ENCODE measurements at places on chromosomes 5 and 9.

- DNase-seq: no peak
These were observed 12.1 kb downstream of the C9orf50 start for GRCh38 chr9:129608561-129609481.

DNA sequence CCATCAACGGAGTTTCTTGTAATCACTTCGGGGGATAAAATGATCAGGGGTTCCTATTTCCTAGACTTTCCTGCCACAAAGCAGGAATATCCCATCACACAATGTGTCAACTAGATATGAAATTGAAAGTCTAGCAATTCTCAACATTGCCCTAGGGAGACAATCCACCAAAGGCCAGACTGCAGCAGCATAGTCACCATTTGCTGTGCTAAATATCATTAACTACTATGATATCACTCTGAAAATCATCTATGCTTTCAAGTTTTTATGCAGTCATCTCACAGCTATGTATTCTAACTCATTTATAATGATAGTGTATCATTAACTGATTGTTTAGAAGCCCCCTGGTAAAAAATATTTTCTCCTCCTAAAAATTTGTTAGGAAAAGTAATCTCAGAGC, 342.6 kb upstream of the CDH6 start:
- no peak for DNase-seq

DNA sequence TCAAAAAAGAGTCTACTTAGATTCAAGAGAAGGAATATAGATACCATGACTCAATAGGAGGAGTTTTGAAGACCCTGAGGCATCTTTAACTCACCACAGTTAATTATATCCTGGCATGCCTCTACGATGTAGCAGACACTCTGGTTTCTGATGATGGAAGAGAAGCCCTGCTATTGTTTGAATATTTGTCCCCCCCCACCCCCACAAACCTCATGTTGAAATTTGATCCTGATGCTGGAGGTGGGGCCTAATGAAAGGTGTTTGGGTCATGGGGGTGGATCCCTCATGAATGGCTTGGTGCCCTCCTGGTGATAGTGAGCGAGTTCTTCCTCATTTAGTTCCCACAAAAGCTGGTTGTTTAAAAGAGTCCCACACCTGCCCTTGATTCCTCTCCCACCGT, 147.9 kb upstream of the TBCA start:
- DNase-seq: no peak

DNA sequence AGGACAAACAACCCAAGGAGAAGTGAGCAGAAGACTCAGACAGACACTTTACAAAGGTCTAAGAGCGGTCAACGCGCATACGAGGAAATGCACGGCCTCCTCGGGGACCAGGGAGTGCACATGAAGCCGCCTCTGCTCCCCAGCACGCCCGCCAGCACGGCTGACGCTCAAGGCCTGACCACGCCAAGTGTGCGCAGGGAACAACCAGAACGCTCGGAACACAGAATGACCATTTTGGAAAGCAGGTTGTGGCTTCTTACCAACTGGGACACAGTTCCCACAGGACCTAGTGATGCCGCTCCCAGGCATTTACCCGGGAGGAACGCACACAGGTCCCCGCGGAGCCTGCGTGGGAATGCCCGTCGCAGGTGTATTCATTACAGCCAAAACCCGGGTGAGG, 191.5 kb upstream of the PPP1R26 start:
- DNase-seq: no peak

GRCh38 chr9:116933251-116933650, 246.1 kb downstream of the TRIM32 start:
- DNase-seq: no peak

- DNase-seq: no peak
These were observed 736.9 kb downstream of the TLE1 start for GRCh38 chr9:80952363-80952922.

- DNase-seq: no peak
These were observed 609.8 kb downstream of the PTPRD start for GRCh38 chr9:10003047-10003446.

DNA sequence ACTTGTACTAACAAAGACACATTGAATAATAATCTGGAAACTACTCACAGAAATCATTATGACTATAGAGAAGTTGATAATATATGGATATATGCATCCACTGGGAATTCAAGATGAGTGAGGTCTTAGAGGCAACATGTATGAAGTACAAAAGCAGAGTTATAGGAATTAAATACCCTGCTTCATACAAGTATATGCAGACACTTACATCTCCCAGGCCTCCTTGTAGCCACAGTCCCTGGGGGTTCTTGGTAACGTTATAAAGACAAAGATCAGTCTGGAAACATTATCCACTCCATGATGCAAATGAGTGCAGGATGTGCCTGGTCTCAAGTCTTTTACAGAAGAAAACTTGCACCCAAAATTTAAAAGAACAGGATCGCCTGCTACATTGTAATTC, 92.4 kb upstream of the ANXA1 start:
- no peak for DNase-seq

DNA sequence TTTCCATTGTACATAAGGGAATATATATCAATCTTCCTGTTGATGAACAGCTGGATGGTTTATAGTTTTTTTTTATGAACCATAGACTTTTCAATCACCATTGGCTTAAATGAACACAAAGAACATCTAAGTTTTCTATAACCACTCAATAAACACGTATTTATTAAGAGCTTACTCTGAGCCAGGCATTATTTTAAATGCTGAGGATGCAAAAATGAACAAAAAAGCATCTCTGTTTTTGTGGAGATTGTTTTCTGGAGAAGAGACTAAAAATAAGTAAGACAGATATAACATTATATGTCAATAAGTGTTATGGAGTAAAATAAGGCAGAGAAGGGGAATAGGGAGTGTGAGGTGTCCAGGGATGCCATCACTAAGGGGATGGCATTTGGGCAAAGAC, 52.1 kb upstream of the SLC24A2 start:
- DNase-seq: no peak

DNA sequence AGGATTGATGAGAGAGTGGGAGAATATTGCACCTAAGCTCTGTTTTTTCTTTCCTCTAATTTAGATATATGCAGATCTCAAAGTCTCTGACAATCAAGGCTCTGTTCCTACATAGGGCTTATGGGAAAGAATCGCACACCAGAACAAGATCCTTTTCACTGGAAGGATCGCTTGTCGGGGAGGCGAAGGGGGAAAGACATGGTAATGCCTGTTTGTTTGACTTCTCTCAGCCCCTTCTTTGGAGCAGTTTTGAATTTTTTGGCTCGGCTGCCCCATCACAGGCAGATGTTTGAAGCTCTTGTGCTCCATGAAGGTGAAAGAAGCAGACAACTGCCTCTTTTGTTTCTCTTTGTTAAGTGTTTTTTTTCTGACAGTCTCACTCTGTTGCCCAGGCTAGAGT, 599.9 kb upstream of the ZNF608 start:
- DNase-seq: no peak

DNA sequence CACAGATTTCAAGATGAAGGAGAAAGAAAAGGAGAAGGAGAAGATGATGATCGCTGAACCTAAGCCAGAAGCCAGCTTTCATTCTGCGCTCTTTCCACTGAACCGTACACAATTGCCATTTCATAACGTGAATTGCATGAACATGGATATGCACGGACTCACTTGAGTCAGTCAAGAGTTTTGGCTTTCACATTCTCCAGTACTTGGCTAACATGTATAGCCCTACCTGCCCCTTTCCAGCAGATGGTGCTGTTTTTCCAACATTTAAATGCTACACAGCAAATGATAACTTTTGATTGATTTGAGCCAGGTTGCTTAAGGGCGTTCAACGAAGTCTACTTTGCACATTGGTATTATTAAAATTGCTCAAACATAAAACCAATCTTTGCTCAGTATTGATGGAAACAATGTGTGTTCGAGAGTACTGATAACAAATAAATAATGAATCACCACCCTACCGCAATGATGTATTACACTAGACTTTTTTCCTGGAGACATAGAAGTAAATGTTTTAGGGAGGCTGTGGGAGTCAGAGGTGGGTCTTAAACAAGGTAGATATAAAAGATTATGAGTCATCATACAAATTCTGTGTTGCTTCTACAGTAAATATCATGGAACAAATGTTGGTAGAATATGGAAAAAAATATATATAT, 196.4 kb downstream of the TRPM3 start:
- DNase-seq: no peak

- no peak for DNase-seq
These were observed 27.6 kb upstream of the SMIM23 start for GRCh38 chr5:171757853-171758535.

GRCh38 chr9:83340451-83340850, 197.8 kb downstream of the FRMD3 start:
- no peak for DNase-seq

DNA sequence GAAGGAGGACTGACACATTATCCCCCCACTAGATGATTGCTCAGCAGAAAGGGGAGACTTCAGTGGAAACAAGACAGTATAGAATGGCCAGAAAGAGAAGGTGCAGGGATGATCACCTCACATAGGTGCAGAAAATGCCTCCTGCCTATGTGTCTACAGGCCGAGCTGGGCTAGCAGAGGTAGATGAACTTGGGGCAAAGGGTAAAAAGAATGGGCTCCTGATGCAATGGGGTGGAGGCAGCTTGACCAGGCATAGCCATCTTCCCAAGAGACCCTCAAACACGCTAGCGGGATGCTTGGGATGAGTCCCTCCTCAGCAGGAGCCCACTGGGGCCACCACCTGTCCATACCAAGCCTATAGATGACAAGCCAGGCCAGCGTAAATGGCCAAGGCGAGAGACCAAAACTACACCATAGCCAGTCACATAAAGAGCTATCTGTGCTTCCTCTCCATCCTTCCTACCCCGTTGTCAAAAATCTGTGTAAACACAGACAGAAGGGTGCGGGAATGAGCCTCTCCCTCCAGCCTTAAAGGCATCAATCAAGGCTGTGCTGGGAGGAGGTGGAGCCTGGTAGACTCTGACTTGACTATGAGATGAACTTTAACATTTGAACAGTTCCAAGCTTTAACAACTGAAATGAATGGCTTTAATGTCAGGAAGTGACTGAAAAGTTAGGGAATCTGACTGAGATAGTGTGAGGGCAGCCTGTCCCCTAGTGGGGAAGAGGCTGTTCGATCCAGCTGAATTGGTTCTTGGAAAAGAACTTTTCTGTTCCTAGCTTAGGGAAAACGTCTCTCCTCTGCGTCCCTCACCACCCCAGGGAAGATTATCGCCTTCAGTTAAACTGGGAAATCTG, 10.4 kb downstream of the C9orf152 start:
- no peak for DNase-seq

DNA sequence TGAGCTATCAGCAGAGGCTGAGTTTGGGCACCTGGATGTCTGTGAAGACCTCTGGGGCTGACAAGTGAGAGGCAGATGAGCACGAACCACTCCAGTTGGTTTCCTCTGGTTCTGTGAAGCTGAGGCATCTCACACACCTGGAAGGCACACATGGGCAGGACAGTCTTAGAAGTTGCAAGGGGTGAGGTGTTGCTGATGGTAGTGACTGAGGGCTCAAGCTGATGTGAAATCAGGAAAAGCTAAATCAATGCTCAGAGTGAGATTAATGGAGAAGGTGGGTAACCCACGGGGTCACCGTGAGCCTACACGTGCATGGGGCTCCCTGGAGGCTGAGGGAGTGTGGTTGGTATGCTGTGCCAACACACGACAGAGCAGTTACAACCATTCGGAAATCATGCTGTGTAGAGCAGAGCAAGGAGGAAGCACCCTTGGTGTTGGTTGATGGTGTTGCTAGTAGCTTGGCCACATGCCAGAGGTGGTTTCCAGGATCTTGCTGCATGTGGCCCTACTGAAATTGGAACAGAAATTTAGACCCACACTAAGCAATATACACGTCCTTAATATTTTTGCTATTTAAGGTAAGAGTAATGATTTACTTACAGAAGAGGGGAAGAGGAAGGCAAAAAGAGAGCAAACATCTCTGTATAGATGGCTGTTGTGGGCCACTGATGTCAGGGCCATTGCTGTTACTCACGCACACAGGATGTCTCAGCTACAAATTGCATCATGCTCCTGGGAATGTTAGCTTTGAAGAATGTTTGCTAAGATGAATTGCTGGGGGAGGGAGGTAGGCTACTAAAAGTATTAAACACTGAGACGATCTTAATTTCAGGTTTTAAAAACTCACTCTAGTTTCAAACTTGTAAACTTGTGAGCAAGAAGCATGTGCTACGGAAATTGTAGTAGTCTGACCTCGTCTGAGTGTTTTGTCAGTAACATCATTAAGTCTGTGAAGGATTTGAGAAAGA, 170.5 kb downstream of the ARHGEF28 start:
- DNase-seq: no peak

GRCh38 chr5:157640406-157641066, 11.7 kb downstream of the SOX30 start:
- no peak for DNase-seq

GRCh38 chr9:77708064-77708815, 60.1 kb upstream of the GNA14 start:
- DNase-seq: no peak

- DNase-seq: no peak
These were observed 32.6 kb upstream of the RANBP3L start for GRCh38 chr5:36334315-36334714.

GRCh38 chr9:6194934-6195333, 20.7 kb upstream of the IL33 start:
- DNase-seq: no peak

DNA sequence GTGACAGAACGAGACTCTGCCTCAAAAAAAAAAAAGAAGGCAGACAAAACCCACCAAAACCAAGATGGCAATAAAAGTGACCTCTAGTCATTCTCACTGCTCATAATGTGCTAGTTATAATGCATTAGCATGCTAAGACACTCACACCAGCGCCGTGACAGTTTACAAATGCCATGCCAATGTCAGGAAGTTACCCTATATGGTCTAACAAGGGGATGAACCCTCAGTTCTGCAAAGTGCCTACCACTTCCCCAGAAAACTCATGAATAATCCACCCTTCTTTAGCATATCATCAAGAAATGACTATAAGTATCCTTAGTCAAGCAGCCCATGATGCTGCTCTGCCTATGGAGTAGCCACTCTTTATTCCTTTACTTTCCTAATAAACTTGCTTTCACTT, 4.7 kb upstream of the BICD2 start:
- DNase-seq: no peak

DNA sequence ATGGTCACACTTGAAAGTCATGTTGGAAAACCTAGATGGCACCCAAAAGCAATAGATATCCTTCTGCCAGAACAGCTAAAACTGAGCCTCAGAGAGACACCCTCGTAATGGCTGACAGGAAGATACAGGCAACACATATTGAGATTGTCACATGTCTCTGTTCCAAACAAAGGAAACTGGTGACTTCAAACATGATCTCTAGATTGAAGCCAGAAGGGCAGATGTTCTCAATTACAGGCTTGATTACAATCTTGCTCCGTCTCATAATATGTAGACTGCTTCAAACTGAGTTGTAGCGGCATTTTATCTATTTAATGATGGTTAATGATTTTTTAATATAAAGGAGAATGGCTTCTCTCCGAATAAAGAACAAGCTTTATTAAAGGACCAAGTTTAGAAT, 774.3 kb downstream of the KCTD16 start:
- DNase-seq: no peak

Measured in CD4-positive, alpha-beta memory T cell (primary cell).